Endodermal cell (in vitro differentiated cells): ENCODE measurements at places on chromosomes 1 and 21. TPM values are rescaled to one million over a fixed set of nuclear protein-coding genes. Genes with fewer than 3 reads are reported as not detected.

The OXCT2 gene
- total RNA-seq = 1.5 to 4.7 TPM (median 1.8 TPM) in 3 replicates

GRCh38 chr1:84973498-84974334 lies 23.2 kb downstream of the MCOLN2 start:
- no peak overlapping the region for H3K4me3 ChIP-seq
- H3K27me3 ChIP-seq = no peaks in the 10 kb centered on the region

- no peak overlapping the region for H3K4me3 ChIP-seq
- no peaks in the 10 kb centered on the region for H3K27me3 ChIP-seq
- no peaks in the 10 kb centered on the region for H3K4me1 ChIP-seq
- H3K36me3 ChIP-seq = no peaks in the 10 kb centered on the region
- no peak overlapping the region for H3K27ac ChIP-seq
These were observed 27.2 kb downstream of the RRAGC start for GRCh38 chr1:38832370-38832734.

DNA sequence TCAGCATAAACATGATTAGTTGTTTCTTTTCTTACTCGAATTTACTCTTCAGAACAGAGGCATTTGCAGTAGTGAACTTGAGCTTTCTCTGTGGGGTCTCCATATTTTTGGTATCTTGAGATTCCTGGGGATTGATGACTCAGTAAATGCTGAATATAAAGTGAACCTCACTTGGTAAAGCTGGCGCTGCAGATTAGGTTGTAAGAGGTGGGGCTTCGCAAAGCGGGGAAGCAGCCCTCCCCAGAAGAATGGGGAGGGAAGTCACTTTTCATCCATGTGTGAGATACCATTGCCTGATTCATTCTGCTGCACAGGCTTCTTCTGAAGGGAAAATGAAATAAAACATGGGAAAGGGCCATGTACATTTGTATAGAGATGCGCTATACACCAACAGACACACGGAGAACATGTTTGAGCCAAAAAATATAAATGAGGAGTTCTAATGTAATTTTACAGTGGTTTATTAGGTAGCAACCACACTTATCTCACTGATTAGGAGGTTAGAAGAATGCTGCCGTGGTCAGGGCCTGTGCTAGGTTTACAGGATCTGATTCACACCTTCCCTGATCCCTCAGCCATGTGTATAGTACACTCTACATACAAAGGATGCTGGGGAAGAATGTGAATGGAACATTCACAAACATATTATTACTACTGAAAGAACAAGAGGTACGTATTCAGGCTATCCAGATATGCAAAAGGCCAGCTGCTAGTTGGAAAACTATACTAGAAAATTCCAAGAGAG lies 63.5 kb downstream of the DNTTIP2 start:
- DNase-seq = peak; percentile 72
- H3K4me1 ChIP-seq = peaks cover 42% of the 10 kb centered on the region
- peak overlapping the region; percentile 24 for H3K4me3 ChIP-seq
- H3K27me3 ChIP-seq = no peaks in the 10 kb centered on the region

DNA sequence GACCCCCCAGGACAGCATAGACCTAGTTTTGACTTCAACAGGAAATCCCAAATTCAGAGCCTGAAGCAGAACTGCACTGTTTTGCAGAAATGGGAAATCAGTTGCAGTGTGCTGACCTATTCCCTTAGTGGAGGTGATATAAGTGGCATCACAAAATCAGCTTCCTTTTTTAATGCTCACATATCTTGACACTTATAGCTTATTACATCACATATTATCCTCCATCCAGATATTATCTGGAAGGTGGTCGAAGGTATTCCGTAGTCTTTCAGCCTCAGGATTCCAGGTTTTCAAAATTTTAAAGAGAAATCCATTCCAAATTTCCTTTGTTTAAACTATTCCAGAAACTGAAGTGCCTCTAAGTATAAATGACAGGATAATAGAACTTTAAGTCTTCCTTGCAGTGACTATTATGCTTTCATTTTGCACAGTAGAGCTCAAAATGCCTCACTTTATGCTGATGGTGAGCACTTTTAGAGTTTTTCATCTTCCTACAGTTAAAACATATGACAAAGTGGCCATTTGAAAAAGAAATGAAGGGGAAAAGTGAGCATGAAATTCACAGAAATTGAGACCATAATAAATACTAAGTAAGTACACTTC lies 106.4 kb upstream of the DPYD start:
- H3K36me3 ChIP-seq = no peaks in the 10 kb centered on the region
- no peak for DNase-seq
- no peak overlapping the region for H3K27ac ChIP-seq
- no peaks in the 10 kb centered on the region for H3K4me1 ChIP-seq
- no peak overlapping the region for H3K4me3 ChIP-seq

DNA sequence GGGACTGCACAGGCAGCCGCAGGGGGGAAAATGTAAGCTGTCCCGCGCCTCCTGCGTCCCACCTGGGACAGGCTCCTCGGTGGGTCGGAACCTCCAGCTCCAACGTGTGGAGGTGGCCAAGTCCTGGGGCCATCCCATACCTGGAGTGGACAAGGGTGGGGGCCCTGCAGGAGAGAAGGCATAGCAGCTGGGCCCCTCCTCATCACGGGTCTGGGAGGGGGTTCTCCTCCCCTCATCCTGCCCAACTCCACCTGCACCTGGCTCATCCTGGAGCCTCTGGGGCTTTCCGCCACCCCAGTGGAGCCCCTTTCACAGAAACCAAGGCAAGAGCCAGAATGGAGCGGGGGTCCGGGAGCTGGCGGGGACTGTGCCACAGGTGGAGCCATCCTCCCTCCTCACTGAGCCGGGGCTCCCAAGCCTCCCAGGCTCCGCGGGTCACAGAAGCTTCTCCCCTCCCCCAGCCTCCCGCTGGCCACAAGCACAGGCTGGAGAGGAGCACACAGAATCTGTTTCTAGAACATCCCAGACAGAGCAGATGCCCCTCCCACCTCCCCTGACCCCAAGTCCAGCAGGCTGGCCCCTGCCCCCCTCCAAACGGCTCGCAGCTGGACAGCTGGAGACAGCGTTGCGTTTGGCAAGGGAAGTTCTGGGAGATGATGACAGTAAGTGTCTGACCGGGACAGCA lies 65.8 kb downstream of the MEGF6 start:
- H3K27me3 ChIP-seq = no peaks in the 10 kb centered on the region
- no peak overlapping the region for H3K27ac ChIP-seq
- H3K36me3 ChIP-seq = no peaks in the 10 kb centered on the region
- peak; percentile 70 for DNase-seq
- H3K4me1 ChIP-seq = no peaks in the 10 kb centered on the region
- H3K4me3 ChIP-seq = no peak overlapping the region

GRCh38 chr21:34261841-34262468 lies 101.9 kb upstream of the KCNE2 start:
- no peak overlapping the region for H3K4me3 ChIP-seq
- H3K27me3 ChIP-seq = no peaks in the 10 kb centered on the region
- H3K4me1 ChIP-seq = no peaks in the 10 kb centered on the region
- no peak overlapping the region for H3K27ac ChIP-seq
- DNase-seq = no peak

DNA sequence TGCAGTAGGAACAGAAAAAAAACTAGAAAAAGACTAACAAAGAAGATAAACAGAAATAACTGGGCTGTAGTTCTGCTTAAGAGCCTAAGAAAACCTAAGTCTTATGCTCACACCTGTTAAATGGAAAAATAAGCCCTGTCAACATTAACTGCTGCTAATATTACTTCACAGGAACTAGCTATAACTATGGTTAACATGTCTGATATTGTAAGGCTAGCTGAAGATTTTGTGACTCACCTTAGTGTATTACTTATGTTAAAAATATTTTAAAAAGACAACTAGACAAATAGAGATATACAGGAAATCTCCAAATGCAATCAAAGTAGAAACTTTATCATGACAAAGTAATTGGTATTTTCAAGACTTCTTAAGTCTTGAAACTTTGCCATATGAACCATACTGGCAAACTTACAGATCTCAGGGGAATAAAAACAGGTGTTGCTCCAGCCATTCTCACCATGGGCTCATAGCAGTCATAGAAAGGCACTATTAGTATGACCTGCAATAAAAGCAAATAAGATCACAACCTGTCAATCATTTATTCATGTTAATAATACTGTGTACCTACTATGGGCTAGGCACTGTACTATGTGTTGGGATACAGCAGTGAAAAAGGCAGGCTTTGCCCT lies 30.7 kb downstream of the KYAT3 start:
- no peak for DNase-seq
- H3K4me1 ChIP-seq = no peaks in the 10 kb centered on the region
- H3K27ac ChIP-seq = no peak overlapping the region
- no peak overlapping the region for H3K4me3 ChIP-seq
- peaks cover 75% of the 10 kb centered on the region for H3K36me3 ChIP-seq

- peaks cover 7% of the 10 kb centered on the region for H3K4me1 ChIP-seq
- peak overlapping the region; percentile 83 for H3K27ac ChIP-seq
- H3K27me3 ChIP-seq = no peaks in the 10 kb centered on the region
- DNase-seq = peak; percentile 58
- H3K36me3 ChIP-seq = peaks cover 22% of the 10 kb centered on the region
- no peak overlapping the region for H3K4me3 ChIP-seq
These were observed 16.9 kb downstream of the SLC2A1 start for GRCh38 chr1:42941640-42942330.

The NLRP3 gene
- total RNA-seq = 0.09 to 0.57 TPM in 2 of 3 replicates, not detected in the other

DNA sequence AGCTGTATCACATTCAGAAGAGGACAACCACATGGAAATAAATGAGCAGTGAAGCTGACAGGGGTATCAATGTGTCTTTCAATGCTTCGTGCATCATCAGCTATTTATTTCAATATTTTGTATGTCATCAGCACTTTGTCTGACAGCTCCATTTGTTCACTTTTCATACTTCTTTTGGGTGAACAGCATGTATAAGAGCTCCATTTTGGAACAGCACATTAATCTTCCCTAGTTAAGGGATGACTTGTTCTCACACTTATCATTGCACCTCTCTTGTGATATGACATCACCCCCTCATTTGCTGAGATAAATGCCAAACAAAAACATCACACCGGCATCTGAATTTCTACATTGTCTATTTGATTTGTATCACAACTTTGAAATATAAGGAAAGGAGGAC lies 190.6 kb upstream of the SAMSN1 start:
- no peak overlapping the region for H3K4me3 ChIP-seq
- no peaks in the 10 kb centered on the region for H3K27me3 ChIP-seq
- no peak overlapping the region for H3K27ac ChIP-seq
- DNase-seq = no peak
- no peaks in the 10 kb centered on the region for H3K4me1 ChIP-seq

The PTGS2 gene
- 0.15 to 0.84 TPM (median 0.40 TPM) in 3 replicates for total RNA-seq

GRCh38 chr1:41589395-41589794 lies 104.9 kb upstream of the EDN2 start:
- H3K27ac ChIP-seq = no peak overlapping the region
- H3K4me1 ChIP-seq = no peaks in the 10 kb centered on the region
- H3K36me3 ChIP-seq = no peaks in the 10 kb centered on the region
- H3K4me3 ChIP-seq = no peak overlapping the region
- peak; percentile 14 for DNase-seq

The ADGRL4 gene
- total RNA-seq = 0.16 to 0.44 TPM (median 0.44 TPM) in 3 replicates

DNA sequence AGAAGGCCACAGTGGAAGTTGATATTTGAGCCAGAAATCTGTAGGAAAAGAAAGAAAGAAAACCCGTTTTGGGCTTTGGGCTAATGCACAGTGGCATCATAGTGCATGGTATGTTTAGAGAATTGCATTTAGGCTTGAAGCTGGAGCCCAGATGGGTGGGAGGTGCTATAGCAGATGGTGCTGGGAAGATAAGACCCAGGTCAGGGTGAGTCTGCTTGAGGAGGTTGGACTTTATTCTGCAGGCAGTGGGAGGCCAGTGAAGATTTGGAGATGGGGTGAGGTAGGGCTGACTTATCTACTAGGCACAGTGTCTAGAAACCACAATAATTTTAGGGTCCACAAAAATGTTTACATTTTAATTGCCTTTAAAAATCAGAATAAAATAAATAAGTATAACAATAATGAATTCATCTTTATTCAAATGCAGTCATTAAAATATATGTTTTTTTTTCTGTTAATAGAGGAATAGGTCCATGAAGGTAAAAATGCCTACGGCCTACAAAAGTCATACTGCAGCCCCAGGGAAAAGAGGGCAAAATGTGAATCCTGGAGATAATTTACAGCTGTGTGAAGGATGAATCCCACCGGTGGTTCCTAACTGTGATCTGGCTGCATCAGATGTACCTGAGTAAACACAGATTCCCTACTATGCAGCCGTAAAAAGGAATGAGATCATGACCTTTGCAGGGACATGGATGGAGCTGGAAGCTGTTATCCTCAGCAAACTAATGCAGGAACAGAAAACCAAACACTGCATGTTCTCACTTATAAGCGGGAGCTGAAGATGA lies 8.7 kb downstream of the DNAJC6 start:
- no peak overlapping the region for H3K27ac ChIP-seq
- H3K4me1 ChIP-seq = no peaks in the 10 kb centered on the region
- H3K36me3 ChIP-seq = no peaks in the 10 kb centered on the region
- no peaks in the 10 kb centered on the region for H3K27me3 ChIP-seq
